EH (cell line): ENCODE measurements at places on chromosomes 3 and 15.

DNA sequence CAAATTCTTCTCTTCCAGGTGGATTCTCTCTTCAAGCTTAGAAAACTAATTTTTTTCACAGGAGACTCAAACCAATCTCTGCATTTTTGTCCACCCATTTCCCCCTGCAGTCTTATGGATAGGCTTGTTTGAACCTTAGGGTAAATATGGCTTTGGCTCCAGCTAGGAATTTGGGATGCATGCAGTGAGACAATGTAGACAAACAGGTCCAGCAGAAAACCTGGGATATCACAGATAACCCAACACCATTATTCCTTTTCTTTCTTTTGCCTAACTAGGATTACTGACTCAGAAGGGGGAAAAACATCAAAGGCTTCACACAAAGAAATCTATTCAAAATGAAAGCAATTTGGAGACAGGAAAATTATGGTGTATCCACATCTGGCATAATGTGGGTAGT, 11.2 kb upstream of the SEMA5B start:
- DNase-seq, result no peak

DNA sequence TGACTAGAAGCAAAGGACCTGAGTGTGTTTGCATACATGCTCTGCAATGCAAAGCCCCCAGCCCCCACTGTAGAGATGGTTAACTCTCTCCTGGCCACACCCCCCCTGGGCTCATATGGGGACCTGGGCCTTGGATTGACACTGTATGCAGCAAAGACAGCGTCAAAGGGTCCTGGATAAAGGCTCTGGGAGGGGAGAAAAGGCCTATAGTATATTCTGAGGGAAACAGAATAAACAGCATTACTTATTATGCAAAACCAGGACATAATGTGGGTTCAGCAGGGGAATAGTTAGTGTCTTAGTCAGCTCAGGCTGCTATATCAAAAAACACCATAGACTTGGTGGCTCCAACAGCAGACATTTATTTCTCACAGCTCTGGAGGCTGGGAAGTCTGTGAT, 158.7 kb downstream of the APBA2 start:
- peak; percentile 55 for DNase-seq

DNA sequence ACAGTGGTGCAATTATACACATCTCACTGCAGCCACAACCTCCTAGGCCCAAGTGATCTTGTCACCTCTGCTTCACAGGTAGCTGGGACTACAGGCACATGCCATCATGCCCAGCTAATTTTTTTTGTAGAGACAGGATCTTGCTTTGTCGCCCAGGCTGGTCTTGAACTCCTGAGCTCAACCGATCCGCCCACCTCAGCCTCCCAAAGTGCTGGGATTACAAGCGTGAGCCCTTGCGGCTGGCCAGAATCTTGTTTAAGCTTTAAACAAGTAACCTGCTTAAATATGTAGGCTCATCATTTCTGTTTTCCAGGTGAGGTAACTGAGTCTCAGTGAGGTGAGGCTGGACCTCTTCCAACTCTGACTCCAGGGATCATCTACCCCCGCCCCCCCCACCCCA, 7.7 kb upstream of the PSTPIP1 start:
- no peak for DNase-seq

DNA sequence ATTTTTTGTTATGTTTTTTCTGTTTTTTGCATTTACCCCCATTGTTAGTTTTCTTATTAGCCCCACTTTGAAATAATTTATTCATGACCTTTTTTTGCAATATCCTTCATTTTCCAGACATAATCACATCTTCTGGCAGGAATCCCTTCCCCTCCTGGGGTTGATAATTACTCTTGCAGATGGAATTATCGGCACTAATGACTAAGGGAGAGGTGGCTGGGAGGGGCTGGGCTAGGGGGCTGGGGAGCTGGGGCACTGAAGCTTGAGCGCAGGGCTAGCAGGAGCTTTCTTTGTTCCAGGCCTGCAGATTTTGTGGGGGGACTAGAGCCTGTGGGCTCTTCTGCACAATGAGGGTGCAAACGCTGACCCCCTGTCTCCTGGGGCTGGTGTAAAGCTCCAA, 77.8 kb downstream of the RAB11A start:
- DNase-seq, result no peak

GRCh38 chr3:30832961-30833575, 61.4 kb downstream of the GADL1 start:
- no peak for DNase-seq

DNA sequence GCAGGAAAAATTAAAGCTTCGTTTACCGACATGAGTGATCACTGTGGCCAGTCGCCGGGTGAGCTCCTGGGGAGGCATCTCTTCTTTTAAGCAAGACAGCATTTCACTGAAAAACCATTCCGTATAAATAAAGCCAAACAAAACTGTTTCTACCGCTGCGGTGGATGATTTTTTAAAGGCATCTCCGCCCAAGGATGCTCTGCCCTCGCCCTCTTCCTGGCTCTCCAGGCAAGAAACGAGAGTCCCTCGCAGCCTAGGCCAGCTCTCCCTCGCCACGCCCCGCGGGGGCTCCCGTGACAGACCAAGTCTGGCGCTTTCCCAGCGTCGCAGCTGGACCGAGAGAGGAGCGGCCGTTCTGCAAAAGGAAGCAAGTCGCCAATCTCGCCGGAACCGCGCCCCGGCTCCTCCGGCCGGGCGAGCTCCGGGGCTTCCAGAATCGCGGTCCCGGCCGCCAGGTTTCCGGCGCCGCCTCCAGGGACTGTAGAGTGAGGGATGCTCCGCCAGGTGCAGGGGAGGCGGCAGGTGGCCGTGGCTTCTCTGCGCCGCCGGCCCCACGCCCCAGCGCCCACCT, 458 bp downstream of the MCF2L2 start:
- peak; percentile 46 for DNase-seq

GRCh38 chr3:157103280-157103679, 56.7 kb downstream of the CCNL1 start:
- DNase-seq, result no peak

DNA sequence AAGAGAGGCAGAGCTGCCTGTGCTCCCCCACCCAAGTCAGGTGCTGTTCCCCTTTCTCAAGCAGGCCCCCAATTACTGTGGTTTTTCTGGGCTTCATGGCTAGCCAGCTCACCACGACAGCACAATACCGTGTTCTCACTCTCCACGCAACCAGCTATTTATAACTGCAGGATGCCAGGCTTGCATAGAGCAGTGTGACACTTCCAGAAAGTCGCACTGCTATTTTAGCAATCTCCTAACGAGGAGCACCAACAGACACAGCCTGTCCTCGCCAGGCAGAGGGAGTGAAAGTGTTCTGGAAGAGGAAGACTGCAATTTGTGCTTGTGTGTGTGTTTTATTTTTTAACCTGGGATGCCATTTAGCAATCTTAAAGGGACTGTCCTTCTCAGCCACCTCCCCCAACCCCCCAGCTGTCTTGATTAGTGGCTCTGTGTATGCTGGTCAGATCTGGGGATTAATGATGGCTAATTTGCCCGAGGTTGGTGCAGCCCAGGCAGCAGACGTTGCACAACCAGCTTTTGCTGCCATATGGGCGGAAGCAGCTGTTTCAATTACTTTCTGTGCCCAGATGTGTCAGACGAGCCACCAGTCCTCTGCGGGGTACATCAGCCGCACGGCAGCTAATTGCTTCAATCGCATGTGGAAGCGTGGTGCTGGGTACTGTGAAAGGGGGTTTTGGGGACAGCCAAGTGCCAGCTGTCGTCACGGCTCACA, 268.0 kb upstream of the ARRDC4 start:
- DNase-seq, result no peak

- no peak for DNase-seq
Observed at GRCh38 chr3:183695569-183696364, 1.8 kb upstream of the YEATS2 start.

DNA sequence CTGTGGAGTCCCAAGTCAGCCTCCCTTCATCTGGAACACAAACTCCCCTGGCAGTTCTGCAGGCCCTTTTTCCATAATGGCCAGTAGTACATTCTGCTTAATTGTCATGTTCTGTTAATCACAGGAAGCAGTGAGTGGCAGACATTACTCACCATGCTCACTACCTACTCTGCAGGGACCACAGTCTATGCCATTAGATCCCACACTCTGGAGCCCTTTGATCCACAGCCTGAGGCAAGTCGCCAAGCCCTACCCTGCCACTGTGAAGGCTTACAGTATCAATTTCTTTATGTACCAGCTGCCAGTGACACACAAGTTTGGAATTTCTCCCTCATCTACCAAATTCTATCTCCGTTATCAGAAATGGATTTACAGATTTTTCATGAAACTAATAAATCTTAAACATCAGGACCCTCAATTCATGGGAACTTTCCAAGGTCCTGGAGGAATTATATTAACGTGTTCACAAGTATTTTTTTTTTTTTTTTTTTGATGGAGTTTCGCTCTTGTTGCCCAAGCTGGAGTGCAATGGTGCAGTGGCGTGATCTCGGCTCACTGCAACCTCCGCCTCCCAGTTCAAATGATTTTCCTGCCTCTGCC, 20.6 kb upstream of the WWTR1 start:
- peak; percentile 12 for DNase-seq

DNA sequence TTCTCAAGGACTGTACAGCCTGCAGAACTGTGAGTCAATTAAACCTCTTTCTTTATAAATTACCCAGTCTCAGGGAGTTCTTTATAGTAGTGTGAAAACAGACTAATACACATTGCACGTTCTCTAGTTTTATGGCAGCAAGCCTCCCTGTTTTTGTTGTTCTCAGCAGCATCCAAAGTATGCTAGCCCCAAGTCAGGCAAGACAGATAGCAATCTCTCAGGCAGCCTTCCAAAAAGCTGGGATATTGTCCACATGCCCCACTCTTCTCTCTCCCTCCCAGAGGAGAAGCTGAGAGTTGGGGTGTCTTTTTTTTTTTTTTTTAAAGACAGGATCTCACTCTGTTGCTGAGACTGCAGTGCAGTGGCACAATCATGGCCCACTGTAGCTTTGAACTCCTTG, 130.6 kb downstream of the ISL2 start:
- DNase-seq, result peak; percentile 64

DNA sequence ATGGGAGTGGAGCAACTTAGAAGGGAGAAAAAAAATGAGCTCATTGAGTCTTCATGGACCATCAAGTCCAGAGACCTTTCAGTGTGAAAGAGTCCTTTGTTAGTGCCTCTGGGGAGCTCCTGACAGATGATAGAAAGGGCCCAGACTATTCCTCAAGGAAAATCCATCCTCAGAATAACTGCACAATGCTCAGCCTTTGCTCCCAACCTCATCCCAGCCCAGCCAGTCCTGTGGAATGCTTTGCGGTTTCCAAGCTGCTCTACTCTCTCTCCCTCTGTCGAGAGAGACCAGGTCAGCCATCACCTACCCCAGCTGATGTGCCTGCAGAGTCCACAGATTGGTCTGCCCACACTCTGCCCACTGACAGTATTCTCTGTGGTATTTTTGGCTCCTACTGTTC, 406.2 kb downstream of the MFSD1 start:
- DNase-seq, result peak; percentile 45

DNA sequence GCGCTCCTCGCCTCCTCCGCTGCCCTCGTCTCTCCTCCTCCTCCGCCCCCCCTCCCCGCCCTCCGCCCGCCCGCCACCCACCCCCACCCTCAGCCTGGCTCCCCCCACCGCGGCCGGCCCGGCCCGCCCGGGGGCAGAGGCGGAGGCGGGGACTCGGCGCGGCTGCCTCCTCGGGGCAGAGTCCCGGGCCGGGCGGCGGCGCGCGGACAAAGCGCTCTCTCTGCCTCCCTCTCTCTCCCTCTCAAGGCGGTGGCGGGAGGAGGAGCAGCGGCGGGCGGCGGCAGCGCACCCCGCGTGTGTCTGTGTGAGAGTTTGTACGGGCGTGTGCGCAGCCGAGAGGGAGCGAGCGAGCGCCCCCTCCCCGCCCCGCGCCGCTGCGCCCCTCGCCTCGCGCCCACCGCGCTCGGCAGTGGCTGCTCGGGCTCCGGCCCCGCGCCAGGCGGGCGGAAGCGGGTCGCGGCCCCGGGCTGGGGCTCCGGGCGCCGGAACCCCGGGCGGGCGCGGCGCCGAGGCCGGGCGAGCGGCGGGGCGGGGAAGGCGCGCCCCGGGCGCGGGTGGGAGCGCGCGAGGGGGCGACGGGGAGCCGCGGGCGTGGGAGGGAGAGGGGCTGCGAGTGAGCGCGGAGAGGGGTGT, at the start of gene IGF2BP2:
Gene IGF2BP2, minus strand, starts transcription at position 37 of the 633 bp plus-strand sequence. CDS start 82 bp downstream, outside the sequence.
- peak; percentile 88 for DNase-seq

GRCh38 chr3:49104052-49104426, 518 bp downstream of the QARS1 start:
- no peak for DNase-seq

GRCh38 chr3:51961602-51962569, 5.4 kb downstream of the PCBP4 start:
- no peak for DNase-seq

- no peak for DNase-seq
Observed at GRCh38 chr15:82056958-82057823, 11.4 kb upstream of the MEX3B start.

DNA sequence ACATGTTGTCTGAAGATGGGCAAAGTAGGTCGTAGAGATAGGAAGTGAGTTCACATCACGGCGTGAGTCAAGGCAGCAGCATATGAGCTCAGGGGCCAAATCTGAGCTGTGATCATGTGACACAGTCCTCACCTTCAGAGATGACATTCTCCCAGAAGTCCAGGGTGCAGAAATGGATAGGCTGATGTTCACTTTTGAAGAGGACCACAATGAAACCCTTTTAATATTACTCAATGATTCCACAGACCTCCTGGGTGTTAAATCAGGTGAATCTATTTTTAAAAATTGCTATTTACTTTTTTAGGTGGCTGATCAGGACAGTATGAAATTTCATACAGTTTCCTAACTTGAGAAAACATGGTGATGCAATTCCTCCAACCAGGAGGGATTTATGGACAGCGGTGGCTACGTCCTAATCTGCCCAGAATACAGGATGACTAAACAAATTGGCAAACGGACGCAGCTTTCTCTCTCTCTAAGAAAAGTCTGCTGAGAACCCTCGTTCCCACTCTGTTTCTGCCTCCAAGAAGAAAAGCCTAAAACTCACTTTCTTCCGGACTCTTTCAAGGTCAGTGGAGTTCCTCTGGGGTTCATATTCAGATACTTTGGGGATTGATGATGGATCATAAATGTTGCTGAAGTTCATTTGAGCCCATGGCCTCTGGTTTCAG, 34.4 kb downstream of the B3GNT5 start:
- DNase-seq, result peak; percentile 11

DNA sequence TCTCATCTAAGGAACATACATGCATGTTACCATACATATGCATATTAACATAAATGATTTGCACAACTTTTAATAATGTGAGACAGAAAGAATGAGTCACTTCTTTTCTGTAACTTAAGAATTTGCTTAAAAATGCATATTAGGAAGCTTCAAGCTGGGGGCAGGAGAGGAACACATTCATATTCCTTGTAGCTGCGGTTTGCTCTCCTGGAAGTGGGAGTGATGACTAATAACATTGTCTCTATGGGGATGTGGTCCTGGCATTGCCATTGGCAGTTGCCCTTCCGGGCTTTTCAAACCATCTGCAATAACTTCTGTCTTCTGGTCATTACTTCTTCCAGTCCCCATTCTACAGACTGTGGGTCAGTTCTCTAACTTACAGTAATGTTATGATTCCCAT, 15.6 kb downstream of the CHST2 start:
- peak; percentile 99 for DNase-seq

DNA sequence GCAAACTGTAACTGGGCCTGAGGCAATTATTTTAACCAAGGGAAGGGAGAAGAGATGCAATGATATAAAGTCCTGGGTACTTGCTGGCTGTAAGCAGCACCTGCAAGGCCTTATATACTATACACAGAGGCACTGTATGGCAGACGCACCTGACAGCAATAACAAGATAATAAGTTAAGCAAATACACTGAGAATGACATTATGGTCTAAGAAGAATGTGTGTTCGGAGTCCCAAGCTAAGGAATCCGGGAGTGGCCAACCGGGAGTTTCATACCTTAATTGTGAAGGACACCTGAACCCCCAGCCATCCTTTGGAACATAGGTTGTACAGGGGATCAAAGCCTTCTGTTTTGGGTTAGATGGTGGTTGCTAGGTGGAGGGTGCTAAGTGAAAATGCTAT, 13.7 kb downstream of the FAM240A start:
- no peak for DNase-seq
